ENCODE measurements at places on chromosomes 3 and 15. TPM values are rescaled to one million over a fixed set of nuclear protein-coding genes. Genes with fewer than 3 reads are reported as not detected.

DNA sequence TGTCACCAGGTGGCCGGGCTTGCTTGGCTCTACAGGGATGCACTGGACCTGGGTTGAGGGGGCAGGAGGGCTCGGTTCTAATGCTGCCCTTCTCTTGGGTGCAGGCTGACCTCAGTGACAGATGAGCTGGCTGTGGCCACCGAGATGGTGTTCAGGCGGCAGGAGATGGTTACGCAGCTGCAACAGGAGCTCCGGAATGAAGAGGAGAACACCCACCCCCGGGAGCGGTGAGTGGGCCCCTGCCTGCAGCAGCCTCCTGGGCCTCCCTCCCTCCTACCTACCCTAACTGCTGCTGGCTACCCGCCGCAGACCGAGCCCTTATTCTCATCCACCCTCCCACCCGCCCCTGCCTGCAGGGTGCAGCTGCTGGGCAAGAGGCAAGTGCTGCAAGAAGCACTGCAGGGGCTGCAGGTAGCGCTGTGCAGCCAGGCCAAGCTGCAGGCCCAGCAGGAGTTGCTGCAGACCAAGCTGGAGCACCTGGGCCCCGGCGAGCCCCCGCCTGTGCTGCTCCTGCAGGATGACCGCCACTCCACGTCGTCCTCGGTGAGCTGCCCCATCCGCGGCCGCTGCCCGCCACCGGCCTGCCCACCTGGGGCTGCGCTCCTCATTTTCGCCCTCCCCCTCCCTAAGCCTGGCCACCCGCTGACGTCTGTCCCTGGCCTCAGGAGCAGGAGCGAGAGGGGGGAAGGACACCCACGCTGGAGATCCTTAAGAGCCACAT lies 5.6 kb downstream of the FES start:
- no peak for DNase-seq

GRCh38 chr3:194285024-194285849 lies 65.9 kb downstream of the CPN2 start:
- DNase-seq = no peak

- no peak for DNase-seq
Measured at GRCh38 chr3:32401126-32401525, 9.5 kb downstream of the CMTM7 start.

GRCh38 chr15:73317651-73318462 lies 50.9 kb downstream of the HCN4 start:
- DNase-seq = no peak

GRCh38 chr3:172538368-172539151 lies 15.3 kb upstream of the TNFSF10 start:
- no peak for DNase-seq

GRCh38 chr3:188270423-188270972 lies 116.5 kb downstream of the LPP start:
- no peak for DNase-seq

DNA sequence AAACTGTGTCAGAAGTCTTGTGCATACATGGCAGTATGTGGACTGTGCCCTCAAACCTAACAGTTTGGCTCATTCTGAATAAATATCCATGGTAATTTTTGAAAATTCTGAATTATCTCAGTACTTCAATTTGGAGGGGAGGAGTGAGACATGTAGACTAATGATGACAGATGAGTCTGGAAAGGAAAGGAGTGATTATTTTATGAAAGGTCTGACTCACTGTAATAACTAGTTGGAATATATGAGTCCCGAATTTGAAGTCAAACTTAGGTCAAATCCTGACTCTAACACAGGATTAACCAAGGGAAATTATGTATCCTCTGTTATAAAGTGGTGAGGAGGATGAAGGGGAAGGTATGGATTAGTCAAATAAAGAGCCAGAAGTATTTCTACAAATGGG lies 38.6 kb downstream of the SUCNR1 start:
- DNase-seq = no peak

DNA sequence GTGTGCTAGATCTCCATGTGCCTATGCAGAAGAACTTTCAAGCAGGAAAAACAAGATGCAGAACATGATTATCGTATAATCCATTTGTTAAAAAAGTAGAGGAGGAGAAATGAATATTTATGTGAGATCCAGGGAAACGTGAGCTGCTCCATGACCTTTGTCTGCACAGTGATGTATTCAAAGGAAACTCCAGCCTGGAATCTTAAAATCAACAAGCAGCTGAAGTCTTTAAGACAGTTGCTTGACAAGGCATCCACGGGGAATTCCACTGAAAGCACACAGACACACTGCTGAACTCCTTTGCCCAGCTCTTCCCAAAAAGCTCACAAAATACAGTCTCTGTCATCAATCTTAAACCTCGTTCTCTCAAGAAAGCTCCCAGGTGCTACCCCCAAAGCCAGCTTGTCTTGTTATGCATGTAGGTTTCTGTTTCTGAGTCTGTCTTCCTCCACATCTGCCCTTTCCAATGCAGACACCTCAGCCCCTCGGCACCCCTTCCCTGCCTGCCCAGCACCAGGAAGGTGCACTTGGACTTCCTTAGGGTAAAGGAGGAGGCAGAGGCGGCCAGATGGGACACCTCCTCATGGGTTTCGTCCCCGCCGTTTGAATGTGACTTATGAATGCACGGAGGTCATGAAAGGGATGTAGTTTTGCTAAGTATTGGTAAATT lies 28.7 kb downstream of the LRRK1 start:
- DNase-seq = no peak

DNA sequence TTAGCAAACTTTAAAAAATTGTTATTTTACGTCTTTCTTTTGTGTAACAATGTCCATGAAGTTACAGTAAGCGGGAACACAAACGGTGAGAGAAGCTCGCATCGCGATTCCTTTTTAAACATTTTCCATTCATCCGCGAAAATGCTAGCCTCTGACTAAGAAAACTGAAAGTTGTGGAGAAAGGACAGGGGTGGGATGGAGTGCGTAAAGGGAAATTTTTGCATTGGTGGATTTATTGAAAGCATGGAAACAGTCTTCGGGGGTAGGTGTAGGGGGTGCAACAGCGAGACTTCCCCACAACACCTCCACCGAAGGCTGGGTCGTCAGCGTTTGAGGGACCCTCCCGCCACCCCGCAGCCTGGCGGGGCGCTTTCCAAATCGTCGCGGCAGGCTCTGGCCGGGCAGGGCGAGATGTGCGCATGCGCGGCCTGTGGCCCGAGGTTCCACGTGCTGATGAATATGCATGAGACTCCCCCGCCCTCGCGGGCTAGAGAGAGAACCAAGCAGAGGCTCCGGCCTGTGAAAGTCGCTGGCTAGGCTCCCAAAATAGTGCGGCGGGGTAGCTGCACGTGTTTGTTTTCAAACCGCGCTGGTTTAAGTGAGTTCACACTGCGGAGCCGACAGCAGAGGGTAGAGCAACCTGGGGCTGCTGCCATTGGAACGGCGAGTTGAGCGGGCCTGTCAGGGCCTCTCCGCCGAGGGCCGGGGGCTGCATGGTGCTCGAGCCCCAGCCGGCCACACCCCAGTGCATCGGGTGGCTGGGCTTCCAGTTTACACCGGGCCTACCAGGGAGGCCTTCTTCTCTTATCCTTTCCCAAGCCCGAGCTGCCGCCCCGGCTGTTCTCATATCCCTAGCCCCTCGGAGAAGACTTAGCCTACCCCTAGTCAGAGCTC lies 9.9 kb downstream of the ZIC1 start:
- DNase-seq = peak; percentile 81

- peak; percentile 16 for DNase-seq
Measured at GRCh38 chr3:5762506-5762905, 575.0 kb downstream of the EDEM1 start.

DNA sequence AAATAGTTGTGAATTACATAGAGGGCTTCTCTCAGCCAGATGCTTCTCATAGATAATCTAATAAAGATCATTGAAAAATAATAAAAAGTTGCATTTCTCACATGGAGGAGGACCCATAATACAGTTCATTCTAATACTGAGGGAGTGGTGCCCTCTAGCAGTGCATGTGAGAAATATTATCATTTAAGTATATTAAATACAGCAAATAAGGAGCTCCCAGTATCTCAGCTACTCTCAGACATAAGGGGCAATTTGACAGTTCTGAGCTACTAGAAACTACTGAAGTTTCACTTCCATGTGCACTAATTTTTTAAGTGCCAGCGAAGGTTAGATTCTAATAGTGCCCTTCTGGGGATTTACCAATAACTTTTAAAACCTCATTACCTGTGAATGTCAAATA lies 188.3 kb downstream of the IL5RA start:
- peak; percentile 10 for DNase-seq

- DNase-seq = no peak
Measured at GRCh38 chr15:81002331-81003096, 1.8 kb downstream of the TLNRD1 start.

DNA sequence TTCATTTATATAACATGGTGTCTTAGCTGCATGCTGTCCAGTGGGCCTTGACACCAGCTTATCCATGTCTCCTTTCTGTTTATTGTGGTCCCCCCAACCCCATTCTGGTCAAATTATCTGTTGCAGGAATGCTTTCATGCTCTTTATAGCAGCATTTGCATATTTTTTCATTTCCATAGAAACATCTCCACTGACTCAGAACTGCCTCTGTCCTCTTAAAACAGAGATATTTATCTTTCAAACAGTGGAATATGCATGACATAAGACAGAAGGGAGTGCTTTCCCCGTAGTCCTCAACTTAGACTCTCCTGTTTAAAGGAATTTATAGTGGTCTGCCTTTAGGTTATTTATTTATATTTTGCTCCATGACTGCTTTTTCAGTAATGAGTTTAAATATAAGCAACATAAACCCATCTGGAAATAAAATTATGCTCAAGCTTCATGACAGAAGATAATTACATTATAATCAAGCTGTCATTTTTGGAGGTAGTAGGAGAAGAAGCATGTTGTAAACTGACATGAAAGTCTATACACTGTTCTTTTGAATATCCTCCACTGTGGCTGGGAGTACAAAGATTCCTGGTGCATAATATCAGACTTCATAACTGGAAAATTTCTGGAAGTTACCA lies 179.5 kb upstream of the CD96 start:
- DNase-seq = no peak

The SRGAP3 gene
- not detected for polyA plus RNA-seq

The CHST2 gene
- polyA plus RNA-seq = 32.6 TPM

The CNTN4 gene
- polyA plus RNA-seq = not detected

The GREM1 gene
- polyA plus RNA-seq = not detected

Measured in K562 (cell line).